ENCODE measurements at places on chromosomes 13 and 19.
A peak's percentile ranks its signal among the peaks of the same experiment; 100 is the strongest.

DNA sequence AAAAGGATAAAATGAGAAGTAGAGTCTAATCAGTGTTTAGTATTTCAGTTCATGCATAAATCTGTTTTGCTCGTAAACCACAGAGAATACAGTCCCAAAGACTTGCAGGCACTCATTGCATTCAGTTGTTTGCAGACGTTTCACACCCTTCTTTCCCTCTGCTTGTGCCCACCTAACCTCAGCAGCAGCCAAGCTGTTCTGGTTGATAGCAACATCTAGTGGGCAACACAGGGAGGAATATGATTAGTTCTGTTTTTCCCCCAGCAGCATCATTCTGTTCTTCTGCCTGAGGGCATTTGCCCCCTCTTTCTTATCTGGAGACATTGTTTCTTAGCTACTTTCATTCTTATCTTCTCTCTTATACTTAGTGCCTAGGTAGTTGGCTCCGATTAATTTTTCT is 135.6 kb downstream of the PAN3 start:
- no peak for DNase-seq

GRCh38 chr13:67184247-67184646 is 45.9 kb downstream of the PCDH9 start:
- no peak for DNase-seq

GRCh38 chr13:26923824-26924605 is 163.4 kb upstream of the GPR12 start:
- DNase-seq: no peak

- no peak for DNase-seq
Measured at GRCh38 chr19:50842130-50842529, 8.8 kb upstream of the KLK15 start.

DNA sequence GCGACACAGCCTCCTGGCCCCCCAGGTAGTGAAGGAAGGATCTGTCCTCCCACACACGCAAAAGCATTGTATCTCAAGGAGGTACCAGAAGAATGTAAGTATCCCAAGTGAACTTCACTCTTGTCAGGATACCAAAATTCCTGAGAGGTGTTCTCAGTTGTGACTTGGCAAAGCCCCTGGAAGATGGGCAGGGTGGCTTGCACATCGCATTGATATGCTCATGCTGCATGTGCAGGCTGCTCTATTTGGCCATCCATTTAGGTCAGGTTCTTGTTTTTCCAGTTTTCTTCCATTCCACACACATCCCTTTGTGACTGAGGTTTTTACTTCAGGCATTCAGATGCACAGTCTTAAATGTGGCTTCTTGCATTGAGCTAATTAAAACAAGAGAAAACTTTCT is 382.8 kb downstream of the FOXO1 start:
- no peak for DNase-seq

GRCh38 chr13:98875146-98875729 is 102.6 kb downstream of the DOCK9 start:
- DNase-seq: peak; percentile 10

DNA sequence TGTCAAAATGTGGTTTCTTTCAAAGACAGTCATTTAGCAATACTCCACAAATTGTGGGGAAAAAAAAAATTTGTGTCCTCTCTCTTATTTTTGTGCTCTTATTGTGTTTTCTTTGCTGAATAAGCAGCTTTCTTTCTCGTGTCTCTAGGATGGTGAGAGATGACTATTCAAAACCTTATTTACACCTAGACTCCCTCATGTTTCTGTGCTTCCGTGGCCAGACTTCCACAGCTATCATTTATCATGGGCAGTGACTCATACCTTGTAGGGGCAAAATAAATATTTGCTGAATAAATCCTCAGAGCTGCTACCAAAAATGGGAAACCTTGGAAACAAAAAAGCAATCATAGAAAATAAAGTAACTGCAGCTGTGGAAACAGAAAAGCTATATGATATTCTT is 204.9 kb upstream of the MIR17HG start:
- DNase-seq: no peak

DNA sequence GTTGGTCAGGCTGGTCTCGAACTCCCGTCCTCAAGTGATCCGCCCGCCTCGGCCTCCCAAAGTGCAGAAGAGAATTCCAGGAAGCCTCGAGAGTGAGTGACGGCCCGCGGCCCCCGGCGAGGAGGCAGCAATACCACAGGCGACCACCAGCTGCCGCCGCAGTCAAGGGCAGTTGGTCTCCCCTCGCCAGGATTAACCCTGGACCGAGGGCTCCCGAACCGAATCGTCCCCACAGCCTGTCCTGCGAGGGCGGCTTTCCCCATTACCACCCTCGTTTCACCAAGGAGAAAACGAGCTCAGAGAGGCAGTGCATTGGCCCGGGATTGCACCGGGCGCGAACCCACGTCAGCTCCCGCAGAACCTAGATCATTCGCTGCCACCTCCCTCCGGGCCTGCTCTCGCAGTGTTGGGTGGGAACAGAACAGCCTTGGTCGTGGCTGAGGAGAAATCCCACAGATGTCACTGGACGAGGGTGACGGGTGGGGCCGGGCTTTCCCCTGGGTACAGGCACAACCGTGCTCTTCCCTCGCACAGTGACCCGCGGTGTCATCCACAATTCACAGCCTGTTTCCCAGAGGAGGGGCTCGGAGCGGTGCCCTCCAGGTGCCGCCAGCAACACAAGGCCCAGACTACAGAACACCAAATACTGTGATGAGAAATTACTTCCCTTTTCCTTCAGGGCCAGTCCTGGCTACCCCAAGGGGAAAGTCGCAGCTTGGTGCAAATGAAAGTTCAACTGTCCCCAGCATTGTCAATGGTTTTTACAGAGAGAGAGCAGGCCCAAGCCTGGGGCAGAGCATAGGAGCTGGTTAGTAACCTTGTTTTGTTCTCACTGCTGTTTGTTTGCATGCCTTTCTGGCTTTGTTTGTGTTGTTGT is 24.8 kb downstream of the C2CD4C start:
- no peak for DNase-seq

DNA sequence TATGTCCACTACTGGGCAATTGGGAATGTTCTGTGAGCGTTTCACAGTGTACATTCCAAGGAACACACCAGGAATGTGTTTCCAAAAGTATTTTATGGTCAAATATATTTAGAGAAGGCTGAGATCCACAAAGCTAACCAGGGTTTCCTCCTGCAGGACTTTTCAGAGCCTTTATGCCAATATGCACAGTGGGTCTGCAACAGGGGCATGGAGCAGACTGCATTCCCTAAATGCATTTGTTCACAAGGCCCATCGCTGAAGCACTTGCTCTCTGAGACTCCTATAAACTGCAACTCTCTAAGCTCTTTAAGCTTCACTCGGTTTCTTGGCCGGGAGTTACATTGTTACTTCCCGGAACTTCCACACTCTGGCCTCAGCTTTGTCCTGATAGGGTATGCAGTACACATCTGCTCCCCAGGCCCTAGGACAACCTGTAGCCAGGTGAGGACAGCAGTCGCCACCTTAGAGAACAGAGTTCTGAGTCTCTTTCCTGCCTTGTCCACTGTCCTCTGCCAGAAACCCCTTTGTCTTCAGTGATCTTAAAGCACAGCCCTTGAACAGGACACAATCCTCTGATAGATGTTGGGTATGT is 33.5 kb downstream of the FBN3 start:
- DNase-seq: no peak

- no peak for DNase-seq
Measured at GRCh38 chr13:23631311-23632047, 61.3 kb downstream of the TNFRSF19 start.

DNA sequence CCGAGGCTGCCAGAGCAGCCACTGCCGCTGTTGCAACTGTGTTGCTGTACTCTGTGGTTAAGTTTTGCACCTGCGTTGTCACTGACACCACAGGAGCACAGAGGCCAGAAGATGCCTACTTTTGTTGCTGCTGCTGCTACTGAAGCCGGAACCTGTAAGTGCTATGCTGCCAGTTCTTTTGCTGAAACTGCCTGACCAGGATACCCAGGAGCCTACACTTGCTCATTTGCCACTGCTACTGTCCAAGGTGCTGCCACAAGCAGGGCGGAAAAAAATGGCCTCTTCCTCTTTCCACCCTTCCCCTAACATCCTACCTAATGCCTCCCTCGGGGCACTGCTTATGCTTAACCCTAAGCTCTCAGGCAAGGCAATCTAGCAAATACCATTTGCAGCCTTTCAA is 29.0 kb upstream of the NBEA start:
- DNase-seq: no peak

DNA sequence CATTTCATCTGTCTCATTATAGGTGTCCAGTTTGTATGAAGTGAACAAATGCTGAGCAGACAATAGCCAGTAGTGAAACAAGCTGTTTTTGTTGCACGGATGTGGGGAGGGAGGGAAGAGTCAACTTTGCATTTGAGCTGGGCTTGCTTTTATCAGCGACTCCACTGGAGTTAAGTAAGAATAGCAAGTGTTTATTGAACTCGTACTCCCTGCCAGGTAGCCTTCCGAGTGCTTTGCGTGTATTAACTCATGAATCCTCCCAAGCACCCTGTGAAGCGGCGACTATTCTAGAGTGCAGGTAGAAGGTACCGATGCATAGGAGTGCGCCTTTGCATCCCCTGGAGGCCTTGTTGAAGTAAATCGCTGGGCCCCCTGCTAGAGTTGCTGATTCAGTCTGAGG is 4.7 kb upstream of the ZNF444 start:
- DNase-seq: no peak

DNA sequence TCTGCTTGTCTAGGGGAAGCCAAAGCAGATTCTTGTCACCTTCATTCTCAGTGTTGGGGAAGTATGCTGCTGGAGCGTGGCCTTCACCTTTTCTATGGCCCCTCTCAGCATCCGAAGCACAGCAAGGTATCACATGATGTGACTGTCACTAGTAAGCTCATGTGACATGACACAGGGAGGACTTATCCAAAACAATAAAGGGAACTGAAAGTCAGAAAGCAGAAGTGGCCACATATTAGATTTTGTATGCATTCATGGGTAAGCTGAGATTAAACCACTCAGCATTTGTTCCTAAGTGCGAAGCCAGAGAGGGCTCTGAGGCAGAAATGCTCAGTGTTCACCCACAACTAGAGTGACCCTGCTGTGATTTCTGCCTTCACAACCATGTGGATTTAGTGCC is 72.8 kb upstream of the PCDH8 start:
- DNase-seq: no peak

DNA sequence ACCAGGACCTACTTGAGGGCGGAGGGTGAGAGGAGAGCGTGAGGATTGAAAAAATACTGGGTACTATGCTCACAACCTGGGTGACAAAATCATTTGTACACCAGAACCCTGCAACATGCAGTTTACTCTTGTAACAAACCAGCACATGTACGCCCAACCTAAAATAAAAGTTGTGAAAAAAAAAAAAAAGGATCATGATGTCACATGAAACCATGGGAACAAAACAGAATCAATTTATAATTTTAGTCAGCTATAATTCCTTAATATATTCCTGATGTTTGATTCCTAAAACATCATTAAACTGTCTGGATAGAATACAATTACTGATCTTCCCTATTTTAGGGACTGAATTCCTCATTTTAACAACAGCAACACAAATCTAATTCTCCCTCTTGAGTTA is 160.6 kb upstream of the SPRY2 start:
- DNase-seq: no peak

All from activated CD4-positive, alpha-beta T cell treated with anti-CD3 and anti-CD28 coated beads, Interleukin-2, Interleukin-6, amounts not matched to agents 100 ng/mL and 50 ng/mL, durations not matched to agents 16 hours and 8 hours (primary cell).